ENCODE measurements at places on chromosomes 1 and 21. TPM values are rescaled to one million over a fixed set of nuclear protein-coding genes. Genes with fewer than 3 reads are reported as not detected.

GRCh38 chr1:119541389-119541788 lies 34.4 kb downstream of the HSD3B1 start:
- DNase-seq, result no peak

GRCh38 chr1:7220712-7221252 lies 435.5 kb downstream of the CAMTA1 start:
- DNase-seq, result no peak

DNA sequence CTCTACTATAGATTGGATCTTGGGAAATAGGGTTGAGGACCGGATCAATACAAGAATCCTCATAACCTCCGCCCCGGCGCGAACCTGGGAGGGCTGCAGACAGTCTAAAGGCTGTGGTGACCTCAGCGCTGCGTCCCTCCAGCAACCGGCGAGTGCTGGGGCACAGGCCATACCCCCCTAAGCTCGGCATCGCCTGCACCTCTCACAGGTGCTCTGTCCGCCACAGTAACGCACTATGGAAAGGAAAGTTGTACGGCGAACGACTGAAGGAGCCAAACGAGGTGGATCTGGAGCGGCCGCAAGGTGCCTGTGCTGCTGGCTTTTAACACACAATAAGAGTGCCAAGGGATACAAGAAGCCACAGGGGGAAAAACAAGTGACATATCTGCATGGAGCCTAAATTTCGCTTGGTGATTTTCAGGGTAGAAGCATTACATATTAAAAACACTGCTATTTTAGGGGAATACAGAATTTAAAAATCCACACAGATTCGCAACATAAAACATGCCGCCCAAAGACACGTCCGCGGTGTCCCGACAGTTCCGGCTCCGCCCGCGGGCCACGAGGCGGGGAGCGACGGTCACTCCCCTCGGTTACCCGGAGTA lies 1.4 kb upstream of the RBM15 start:
- DNase-seq, result no peak

DNA sequence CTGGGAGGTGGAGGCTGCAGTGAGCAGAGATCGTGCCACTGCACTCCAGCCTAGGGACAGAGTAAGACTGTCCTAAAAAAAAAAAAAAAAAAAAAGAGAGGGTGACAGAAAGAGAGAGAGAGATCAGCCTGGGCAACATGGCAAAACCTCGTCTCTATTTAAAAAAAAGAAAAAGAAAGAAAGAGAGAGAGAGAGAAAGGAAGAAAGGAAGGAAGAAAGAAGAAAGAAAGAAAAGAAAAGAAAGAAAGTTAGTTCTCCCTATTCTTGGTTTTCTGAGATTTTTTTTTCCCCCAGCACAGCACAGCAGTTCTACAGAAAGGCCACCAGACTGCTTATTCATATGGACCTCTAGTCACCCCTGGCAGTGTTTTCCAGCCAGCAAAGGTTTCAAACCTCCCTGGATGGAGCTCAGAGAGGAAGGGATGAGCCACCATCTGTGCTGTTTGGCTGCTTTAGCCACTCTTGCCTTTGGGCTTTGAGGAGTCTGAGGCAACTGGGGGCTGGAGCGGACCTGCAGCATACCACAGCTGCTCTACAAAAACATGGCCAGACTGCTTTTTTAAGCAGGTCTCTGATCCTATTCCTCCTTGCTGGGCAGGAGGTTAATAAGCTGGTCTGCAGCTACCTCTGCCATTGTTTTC lies 10.6 kb downstream of the S100A6 start:
- DNase-seq, result no peak

DNA sequence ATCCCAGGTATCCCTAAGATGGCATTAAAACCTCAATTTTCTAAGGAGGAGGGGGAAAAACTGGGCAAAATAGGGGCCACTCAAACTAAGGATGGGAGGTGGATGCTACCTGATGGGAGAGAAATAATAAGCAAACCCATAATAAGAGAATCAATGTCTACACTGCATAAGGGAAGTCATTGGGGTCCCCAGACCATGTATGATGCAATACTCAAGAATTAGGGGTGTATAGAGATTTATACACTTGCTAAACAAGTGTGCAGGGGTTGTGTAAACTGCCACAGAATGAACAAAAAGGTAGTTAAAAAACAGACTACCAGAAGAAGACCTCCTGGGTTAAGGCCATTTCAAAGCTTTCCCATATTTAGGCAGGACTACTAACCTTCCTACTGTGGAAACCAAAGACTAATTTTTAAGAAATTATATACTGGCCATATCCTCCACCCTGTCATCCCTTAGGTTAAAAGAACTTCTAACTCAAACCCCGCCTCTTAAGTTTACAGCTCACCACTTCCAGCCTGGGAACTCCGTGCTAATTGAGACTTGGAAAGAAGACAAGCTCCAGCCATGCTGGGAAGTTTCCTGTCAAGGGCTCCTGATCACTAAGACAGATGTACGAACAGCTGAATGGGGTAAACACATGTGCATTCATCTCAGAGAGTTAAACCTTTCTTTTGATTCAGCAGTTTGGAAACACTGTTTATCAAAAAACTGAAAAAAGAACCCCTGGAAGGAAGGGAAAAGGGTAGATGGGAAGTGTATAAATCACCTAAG lies 64.4 kb upstream of the TLR5 start:
- DNase-seq, result peak; percentile 62

GRCh38 chr21:17784604-17785402 lies 34.4 kb downstream of the C21orf91 start:
- peak; percentile 56 for DNase-seq

- DNase-seq, result peak; percentile 70
Measured at GRCh38 chr1:234774971-234775370, 165.0 kb upstream of the IRF2BP2 start.

Gene OPRD1
- 0.96 TPM for total RNA-seq

Gene PLPP3
- total RNA-seq, result 14.2 TPM

Gene S100A14
- total RNA-seq, result not detected

Gene ARTN
- total RNA-seq, result 10.7 TPM
